ENCODE measurements at places on chromosomes 4 and X.

DNA sequence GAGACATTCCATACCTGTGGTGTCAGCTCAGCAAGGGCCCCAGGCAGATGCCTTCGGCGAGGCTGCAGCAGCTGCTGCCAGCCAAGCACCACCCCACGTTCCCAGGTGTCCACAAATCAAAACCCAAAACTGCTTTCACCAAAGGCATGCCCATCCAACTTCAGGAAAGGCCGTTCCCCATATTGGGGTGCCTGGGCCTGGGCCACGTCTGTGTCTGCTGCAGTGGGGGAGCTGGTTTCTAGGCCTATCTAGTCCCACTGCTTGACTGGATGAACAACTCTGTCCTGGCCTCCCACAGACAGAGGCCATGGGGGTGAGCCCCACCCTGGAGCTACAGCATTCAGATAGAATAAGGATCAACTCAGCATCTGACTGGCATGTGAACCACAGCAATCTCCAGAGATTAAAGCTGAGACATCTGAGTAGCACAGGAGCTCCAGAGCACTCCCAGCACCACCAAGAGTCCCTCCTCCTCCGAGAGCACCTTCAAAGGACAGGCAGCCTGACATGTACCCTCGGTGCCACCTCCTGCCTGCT, 37.0 kb downstream of the NAT8L start:
- no peak for DNase-seq

DNA sequence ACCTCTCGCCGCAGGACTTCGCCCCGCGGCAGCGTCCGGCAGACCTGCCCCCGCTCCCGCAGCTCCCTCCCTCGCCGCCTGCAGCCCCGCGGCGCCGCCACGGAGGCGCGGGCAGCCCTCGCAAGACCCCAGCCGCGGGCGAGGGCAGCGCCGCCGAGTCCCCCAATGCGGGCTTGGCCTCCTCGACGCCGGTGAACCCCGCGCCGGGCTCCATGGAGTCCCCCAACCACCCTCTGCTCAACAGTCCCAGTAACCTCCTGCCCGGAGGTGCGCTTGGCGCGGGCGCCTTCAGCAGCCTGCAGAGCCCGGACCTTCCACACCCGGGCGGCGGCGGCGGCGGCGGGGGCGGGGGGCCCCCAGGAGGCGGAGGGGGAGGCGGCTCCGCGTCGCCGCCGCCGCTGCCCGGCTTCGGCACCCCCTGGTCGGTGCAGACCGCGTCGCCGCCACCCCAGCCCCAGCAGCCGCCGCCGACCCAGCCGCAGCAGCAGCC, 1.2 kb downstream of the CPEB2 start:
- no peak for DNase-seq

DNA sequence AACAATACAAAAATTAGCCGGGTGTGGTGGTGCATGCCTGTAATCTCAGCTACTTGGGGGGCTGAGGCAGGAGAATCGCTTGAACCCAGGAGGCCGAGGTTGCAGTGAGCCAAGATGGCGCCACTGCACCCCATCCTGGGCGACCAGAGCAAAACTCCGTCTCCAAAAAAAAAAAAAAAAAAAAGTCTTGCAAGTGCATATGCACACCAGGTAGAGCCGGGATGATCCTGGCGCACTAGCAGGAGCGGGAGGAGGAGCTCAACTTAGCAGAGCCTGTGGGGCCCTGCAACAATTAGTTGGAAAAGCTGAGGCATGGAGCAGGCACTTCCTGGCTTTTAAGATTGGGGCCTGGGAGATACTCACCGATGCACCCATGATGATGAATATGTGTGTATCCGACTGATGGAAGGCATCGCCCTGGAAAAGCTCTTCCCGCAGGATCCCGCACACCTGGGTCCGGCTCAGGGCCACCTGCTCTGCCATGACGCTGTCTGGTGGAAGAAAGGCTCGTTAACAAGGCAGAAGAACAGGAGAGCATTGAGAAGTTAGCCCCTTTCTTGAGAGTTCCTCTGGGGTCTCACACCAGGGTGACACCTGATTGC, 872 bp downstream of the G6PD start:
- DNase-seq, result no peak

DNA sequence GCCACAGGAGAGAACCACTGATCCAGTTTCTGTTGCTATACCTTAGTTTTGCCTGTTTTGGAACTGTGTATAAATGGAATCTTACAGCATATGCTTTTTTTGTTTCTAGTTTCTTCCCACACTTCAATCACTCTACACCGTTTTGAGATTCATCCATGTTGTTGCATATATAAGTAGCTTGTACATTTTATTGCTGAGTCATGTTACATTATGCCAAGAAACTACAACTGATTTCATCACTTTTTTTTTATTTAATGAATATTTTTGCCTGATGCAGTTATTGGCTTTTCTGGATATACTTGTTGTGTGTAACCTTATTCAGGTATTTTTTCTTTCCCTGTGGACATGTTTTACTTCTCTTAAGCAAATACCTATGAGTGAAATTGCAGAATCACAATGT, 1135.9 kb downstream of the RAPGEF2 start:
- DNase-seq, result no peak

GRCh38 chrX:103367502-103367901, 8.8 kb upstream of the BEX3 start:
- no peak for DNase-seq

DNA sequence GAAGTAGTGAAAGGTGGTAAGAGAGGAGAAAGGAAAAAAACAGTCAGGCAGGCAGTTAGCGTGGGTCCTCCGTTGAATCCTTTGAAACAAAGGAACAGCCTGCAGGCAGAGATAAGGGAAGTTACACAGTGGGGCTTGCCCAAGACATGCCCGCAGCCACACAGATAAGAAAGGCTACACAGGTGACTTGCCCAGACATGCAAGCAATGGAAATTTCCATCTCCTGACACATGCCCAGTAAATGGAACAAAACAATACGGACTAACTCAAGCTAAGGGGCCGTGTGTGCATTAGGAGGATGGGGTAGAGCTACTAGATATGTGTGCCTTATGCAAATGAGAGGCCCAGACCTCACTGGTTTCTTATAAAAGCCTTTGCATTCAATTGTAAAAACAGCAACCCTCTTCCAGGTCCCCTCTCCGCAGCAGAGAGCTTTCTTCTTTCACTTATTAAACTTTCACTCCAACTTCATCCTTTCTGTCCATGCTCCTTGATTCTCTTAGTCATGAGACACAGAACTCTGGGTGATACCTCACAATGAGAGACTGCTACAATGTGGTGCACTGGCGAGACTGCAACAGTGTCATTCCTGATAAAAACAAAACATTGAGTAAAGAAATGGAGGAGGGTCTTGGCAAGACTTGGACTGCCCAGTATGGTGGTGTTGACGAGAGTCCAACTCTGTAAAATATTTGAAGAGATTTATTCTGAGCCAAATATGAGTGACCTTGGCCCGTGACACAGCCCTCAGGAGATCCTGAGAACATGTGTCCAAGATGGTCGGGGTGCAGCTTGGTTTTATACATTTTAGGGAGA, 997.4 kb upstream of the PRKX start:
- no peak for DNase-seq

GRCh38 chr4:81428002-81428401, 43.7 kb downstream of the RASGEF1B start:
- DNase-seq, result no peak

DNA sequence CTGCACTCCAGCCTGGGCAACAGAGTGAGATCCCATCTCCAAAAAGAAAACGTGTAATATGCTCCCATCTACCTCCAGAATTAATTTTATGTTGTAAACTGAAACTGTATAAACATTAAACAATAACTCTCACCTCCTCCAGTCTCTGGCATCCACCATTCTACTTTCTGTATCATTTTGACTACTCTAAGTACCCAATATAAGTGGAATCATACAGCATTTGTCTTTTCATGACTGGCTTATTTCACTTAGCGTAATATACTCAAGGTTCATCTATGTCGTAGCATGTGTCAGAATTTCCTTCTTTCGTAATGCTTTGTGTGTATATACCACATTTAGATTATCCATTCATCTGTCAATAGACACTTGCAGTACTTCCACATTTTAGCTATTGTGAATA, 20.6 kb downstream of the F8 start:
- no peak for DNase-seq

DNA sequence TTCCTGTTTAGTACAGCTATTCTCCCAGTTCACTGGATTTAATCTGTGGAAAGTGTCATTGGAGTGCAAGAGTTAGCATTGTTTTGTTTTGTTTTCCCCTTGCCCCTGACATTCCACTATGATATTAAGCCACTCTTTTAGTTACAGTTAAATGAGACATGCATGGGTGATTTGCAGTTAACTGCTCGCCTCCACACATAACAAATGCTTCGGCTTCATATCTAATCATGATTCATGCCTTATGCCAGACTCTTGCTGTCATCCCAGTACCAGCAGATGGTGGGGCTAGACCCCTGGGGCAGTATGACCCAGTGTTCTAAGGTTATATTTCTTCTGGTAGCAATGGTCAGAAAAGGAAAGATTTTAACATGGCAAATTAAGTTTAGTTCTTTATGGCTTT, 80.1 kb downstream of the RAP1GDS1 start:
- no peak for DNase-seq

GRCh38 chr4:183384516-183384915, 59.9 kb upstream of the CDKN2AIP start:
- DNase-seq, result no peak

GRCh38 chrX:38893441-38893840, 92.2 kb downstream of the MID1IP1 start:
- DNase-seq, result no peak

DNA sequence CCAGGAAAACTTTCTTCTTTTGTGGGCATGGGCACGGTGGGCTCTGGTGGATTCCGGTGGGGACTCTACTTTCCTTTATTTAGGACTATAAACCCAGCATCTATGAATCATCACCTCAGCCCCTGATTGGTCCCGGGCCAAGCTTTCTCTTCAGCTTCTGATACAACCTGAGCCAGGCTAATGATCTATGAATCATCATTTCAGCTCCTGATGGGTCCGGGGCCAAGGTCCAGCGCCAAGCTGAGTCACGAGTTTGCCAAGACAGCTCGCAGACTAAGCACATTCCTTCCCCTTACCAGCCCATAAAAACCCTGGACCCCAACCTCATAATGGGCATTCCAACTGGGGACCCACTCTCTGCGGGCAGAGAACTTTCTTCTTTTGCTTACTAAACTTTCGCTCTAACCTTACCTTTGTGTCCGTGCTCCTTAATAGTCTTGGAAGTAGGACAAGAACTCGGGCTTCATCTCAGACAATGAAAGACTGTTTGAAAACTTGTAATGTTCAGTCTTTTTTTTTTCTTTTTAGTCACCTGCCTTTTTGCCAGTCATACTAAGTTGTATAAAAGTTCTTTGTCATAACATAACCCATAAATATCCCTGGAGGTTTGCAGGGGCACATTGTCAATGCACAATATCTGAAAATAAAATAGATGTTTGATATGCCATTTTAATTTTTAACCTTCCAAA, 904.9 kb upstream of the EPHA5 start:
- no peak for DNase-seq

- no peak for DNase-seq
Observed at GRCh38 chr4:36281384-36282106, at the start of gene DTHD1. DTHD1 (plus strand) TSS chr4:36281616; CDS start chr4:36281759, 143 bp downstream.

DNA sequence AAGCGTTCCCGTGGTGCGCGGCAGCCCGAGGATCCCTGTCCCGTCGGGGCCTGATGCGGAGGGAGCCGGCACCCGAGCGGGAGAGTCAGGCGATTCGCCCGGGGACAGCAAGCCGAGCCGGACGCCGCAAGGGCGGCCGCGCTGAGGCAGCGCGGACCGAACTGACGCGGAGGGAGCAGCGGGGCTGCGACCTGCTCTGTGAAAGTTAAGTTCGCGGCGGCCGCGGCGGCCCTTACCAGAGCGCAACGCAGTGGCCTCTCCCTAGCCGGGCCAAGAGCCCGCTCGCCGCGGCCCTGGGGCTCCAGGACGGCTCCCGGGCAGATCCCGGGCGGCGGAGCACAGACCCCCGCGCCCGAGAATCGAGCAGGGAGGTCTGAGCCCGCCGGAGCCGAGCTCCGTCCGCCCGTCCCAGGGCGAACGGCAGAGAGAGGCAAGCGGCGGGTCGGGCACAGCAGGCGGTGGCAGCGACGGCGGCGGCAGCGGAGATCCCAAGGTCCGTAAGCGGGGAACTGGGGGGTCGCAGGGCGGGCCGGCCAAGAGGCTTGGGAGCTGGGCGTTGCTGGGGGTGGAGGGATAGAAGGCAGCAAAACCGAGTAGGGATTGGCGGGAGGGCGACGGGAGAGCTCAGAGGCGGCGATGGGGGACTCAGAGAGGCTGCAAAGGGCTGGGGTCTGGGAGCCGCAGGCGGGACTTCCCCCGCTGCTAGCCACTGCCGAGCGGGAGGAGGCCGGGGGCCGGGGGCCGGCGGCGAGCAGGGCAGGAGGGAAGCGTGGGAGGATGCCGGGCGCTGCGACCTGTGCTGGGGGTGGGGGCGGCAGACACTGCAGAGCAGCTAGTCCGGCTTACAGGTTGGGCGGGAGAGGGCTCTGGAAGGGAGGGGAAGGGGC, 1.0 kb downstream of the GPR50 start:
- no peak for DNase-seq

DNA sequence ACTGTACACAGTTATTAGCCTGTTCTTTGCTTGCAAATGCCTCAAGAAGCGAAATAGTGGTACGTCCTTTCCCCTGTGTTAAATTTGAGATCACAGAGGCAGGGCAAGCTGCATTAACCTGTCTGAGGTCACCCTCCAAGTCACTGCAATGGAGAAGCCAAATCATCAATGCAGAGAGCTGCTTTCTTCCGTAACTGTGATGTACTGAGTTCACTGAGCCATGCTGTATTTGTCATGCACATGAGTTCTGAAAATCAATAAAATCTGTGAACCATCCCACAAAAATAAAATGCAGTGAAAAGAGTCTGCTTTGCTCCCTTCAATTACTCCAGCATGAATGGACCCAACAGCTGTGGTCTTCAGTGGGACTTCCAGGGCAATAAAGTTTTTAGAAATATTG, 393.5 kb downstream of the KCNIP4 start:
- no peak for DNase-seq

GRCh38 chrX:47579537-47579936, 2.7 kb upstream of the TIMP1 start:
- DNase-seq, result no peak

GRCh38 chr4:83552924-83553323, 17.0 kb downstream of the GPAT3 start:
- no peak for DNase-seq

DNA sequence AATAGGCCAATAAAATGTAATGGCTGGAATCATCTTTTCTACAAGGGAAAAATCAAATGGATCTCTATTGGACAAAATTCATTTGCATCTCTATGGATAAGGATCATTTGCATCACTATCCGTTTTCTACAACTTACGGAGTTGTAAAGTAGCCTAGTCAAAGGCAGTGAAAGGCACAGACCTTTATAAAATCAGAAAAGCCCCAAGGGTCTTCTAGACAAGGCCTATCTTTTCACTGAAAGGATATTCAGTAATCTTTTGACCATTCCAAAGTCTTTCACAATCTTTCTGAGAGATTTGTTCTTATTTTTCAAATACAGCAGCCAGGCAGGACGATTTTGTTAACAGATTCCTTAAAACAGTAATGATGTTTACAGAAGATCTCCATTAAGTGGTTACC, 119.5 kb upstream of the JADE1 start:
- no peak for DNase-seq

GRCh38 chr4:107066621-107067020, 30.5 kb upstream of the DKK2 start:
- no peak for DNase-seq
